T-helper 9 cell (primary cell): ENCODE measurements at places on chromosomes 7 and 10.

GRCh38 chr7:129427526-129428045 is 6.6 kb upstream of the STRIP2 start:
- DNase-seq = no peak

DNA sequence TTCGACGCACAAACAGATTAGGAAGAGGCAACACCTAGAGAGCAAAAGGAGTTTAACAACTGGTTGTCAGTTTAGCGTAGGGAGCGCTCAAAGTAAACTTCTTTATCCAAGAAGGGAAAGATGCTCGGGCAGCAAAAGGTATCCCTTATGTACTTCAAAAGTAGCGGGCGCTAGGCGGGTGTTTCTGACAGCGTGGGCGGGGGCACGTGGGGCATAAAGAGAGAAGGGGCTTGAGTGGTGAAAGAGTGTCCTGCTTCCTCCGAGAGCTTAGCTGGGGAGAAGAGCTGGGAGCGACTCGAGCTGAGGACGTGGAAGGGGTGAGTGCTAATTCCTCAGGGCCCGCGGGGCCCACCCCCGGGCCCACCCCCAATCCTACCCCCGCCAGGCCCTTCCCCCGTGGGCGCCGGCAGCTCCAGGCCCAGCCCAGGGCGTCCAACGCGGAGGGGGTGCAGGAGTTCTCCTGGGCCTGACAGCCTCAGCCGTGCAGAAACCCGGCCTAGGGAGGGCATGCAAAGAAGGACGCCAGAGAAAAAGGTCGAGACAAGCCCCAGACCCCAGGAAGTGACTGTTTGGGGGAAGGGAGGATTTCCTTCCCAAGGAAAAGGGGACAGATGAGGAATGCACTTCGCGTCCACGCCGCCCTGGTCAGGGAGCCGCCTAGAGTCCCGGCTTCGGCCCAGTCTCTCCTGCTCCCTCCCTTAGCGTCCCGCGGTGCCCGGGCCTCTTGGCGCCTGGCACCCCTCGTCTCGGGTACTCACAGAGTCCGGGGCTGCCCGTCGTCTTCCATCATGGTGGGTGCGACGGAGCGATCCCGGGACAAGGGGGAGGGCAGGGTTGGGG is 868 bp downstream of the TIAL1 start:
- peak; percentile 32 for DNase-seq

- no peak for DNase-seq
These were observed 19.5 kb downstream of the PRKAG2 start for GRCh38 chr7:151857412-151857811.

- no peak for DNase-seq
These were observed 275.8 kb downstream of the LRMDA start for GRCh38 chr10:75707080-75707840.

DNA sequence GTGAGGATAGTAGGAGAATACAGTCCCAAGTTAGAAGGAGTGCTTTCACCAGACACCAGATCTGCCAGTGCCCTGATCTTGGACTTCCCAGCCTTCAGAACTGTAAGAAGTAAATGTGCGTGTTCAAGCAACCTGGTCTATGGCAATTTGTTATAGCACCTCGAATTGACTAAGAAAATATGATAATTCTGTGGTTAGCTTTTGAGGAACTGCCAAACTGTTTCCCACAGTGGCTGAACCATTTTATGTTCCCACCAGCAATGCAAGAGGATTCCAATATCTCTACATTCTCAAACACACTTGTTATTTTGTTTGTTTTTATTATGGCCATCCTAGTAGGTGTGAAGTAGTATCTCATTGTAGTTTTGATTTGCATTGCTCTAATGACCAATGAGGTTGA is 47.0 kb downstream of the RBM20 start:
- DNase-seq = no peak

DNA sequence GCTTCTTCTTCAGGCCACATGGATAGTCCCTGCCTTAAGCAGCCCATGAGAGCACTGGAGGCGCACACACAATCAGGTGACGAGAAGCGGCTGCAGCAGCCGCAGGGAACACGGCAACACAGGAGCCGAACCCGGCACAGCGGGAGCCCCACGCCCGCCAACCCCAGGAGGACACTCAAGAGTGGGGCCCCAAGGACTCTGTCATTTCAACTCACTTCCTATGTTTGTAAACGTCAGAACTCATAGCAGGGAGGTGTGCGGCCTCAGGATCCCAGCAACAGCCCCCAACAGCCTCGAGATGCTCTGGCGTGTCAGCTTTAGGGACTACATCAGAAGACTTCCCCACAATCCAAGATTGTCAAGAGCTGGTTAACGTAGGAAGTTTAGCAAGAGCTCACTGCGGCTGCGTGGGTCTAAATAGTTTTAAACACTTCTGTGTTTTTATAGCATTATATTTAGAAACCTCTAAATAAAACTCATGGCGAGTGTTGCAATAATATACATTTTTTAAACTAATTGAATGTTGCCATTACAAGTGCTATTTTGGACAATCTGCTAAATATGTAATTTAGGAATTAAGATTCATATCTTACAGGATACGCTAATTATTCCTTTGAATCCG is 123.4 kb downstream of the MAD1L1 start:
- DNase-seq = no peak

- no peak for DNase-seq
These were observed 54.8 kb upstream of the CALD1 start for GRCh38 chr7:134724606-134725005.
